ENCODE measurements at places on chromosomes 5 and 9. TPM values are rescaled to one million over a fixed set of nuclear protein-coding genes. Genes with fewer than 3 reads are reported as not detected.

The TLX3 gene
- not detected for total RNA-seq

The CDC20B gene
- total RNA-seq, result not detected

The MORN5 gene
- not detected for total RNA-seq

The LCN10 gene
- total RNA-seq, result not detected

The TMEM174 gene
- total RNA-seq, result not detected

The MEGF10 gene
- total RNA-seq, result not detected

The DDX41 gene
- 60.7 TPM for total RNA-seq

The CDH10 gene
- 0.17 TPM for total RNA-seq

The ELAVL2 gene
- total RNA-seq, result 0.67 TPM

The PLAC8L1 gene
- 0.96 TPM for total RNA-seq

The ANKRD18A gene
- 5.6 TPM for total RNA-seq

The TICAM2 gene
- total RNA-seq, result 0.83 TPM

The GNA14 gene
- not detected for total RNA-seq

The C5orf58 gene
- not detected for total RNA-seq

The GLDC gene
- total RNA-seq, result 1.9 TPM

The DYNC2I2 gene
- 28.5 TPM for total RNA-seq

The MLANA gene
- not detected for total RNA-seq

The NACC2 gene
- total RNA-seq, result 27.3 TPM

The SLC36A3 gene
- total RNA-seq, result not detected

The CER1 gene
- total RNA-seq, result not detected

The SARDH gene
- 0.21 TPM for total RNA-seq

The GTF2H2C gene
- total RNA-seq, result 32.6 TPM

The LHX6 gene
- 7.9 TPM for total RNA-seq

The TAS2R1 gene
- not detected for total RNA-seq
